HepG2 (cell line): ENCODE measurements at places on chromosomes 1 and 21. TPM values are rescaled to one million over a fixed set of nuclear protein-coding genes. Genes with fewer than 3 reads are reported as not detected.

DNA sequence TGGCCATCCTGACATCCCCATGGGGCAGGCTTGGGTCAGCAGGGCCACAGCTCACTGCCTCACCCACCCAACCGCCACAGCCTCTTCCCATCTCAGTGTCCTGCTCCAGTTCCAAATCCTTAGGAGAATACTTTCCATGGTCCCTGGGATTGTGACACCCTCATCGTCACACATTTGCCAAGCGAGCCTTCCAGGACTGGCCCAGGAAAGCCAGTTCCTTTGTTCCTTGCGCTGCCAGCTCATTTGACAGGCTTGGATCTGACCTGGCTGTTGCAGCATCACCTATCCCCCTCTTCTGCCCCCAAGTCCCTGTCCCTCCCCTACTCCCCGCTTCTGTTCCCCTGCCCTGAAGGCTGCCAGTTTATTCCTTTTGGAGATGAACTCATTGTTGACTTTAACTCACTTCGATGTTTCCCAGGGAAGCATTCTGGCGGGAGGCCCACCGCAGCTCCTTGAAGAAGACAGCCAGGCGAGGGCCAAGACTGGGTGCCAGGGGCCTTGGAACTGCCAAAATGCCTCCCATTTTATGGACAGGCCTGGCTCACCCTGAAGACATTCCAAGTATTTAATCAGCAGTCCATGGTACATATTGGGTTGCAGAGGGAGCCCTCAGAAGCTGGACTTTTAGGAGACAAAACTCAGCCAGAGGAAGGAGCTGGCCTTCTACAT lies 10.2 kb upstream of the GNL2 start:
- peaks cover 7% of the 10 kb centered on the region; the same call in 1 of the 2 replicates for H3K4me1 ChIP-seq
- no peak overlapping the region for H3K4me3 ChIP-seq
- no peaks in the 10 kb centered on the region for H3K36me3 ChIP-seq
- H3K27me3 ChIP-seq = peaks cover 7% of the 10 kb centered on the region

GRCh38 chr1:14549897-14550620 lies 48.4 kb upstream of the KAZN start:
- H3K4me1 ChIP-seq = no peaks in the 10 kb centered on the region
- no peaks in the 10 kb centered on the region for H3K36me3 ChIP-seq
- H3K27ac ChIP-seq = no peak overlapping the region
- peaks cover 3% of the 10 kb centered on the region for H3K27me3 ChIP-seq

GRCh38 chr21:24023402-24023801 lies 1583.9 kb downstream of the MRPL39 start:
- H3K4me1 ChIP-seq = no peaks in the 10 kb centered on the region
- no peak for DNase-seq
- H3K27ac ChIP-seq = no peak overlapping the region
- H3K36me3 ChIP-seq = no peaks in the 10 kb centered on the region
- H3K4me3 ChIP-seq = no peak overlapping the region
- no peaks in the 10 kb centered on the region for H3K27me3 ChIP-seq

The DNALI1 gene
- total RNA-seq = 0.42 and 0.52 TPM in 2 replicates

The TMPRSS3 gene
- 2.8 and 3.5 TPM in 2 replicates for total RNA-seq

DNA sequence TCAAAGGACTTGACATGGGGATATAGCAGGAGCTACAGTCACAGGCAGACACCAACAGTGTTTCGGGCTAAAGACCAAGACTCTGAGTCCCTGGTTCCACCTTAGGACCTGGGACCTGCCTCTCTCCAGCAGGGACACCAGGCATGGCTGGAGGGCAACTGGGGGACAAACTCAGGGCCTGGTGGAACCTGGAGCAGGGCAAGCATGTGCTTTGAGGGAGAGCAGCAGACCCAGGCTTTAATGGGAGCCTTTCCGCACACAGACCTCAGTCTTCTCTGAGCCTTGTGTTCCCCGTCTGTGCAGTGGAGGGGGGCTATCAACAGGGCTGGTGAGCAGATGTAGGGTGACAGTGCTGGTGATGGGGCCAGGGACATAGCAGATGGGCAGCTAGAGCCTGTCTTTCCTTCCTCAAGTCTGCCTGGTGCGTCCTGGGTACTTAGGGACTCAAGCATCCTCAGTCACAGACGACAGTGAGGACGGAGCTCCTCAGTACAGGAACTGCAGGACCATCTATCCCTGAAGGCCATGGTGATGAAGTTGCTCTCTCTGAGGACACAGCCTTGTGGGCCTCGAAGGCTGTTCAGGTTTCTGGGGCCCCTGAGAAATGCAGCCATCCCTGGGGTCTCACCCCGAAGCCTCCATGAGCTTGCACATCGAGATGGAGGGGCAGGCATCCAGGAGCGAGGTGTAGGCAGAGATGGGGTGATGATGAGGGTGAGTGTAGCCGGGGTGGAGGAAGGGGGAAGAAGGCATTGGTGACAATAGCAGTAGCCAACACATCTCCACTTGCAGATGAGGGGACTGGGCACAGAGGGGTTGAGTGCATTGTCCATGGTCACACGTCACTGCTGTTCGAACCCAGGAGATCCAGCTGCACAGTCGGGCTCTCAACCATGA lies 593.4 kb downstream of the PTPRU start:
- no peaks in the 10 kb centered on the region for H3K36me3 ChIP-seq
- no peaks in the 10 kb centered on the region; the same call in none of the 2 replicates for H3K27me3 ChIP-seq
- no peak for DNase-seq
- no peak overlapping the region for H3K4me3 ChIP-seq

The ZNF691 gene
- total RNA-seq = 7.8 and 8.2 TPM in 2 replicates

The FAM72B gene
- 6.7 and 7.6 TPM in 2 replicates for total RNA-seq

- H3K4me1 ChIP-seq = no peaks in the 10 kb centered on the region
- no peaks in the 10 kb centered on the region for H3K27me3 ChIP-seq
- no peak for DNase-seq
These were observed 351.0 kb upstream of the B3GALT2 start for GRCh38 chr1:193537266-193538002.

The PLD5 gene
- total RNA-seq = not detected in 2 replicates

- H3K4me3 ChIP-seq = no peak overlapping the region
- peaks cover 30% of the 10 kb centered on the region; the same call in 2 of the 3 replicates for H3K27me3 ChIP-seq
- no peak for DNase-seq
- H3K4me1 ChIP-seq = peaks cover 16% of the 10 kb centered on the region
- H3K36me3 ChIP-seq = no peaks in the 10 kb centered on the region
These were observed 3.0 kb upstream of the EPHX4 start for GRCh38 chr1:92026806-92027205.

- no peak overlapping the region for H3K27ac ChIP-seq
- no peak overlapping the region for H3K4me3 ChIP-seq
- H3K4me1 ChIP-seq = no peaks in the 10 kb centered on the region
- no peak for DNase-seq
- no peaks in the 10 kb centered on the region for H3K27me3 ChIP-seq
- H3K36me3 ChIP-seq = no peaks in the 10 kb centered on the region
These were observed 142.5 kb downstream of the TNR start for GRCh38 chr1:175600721-175601440.

DNA sequence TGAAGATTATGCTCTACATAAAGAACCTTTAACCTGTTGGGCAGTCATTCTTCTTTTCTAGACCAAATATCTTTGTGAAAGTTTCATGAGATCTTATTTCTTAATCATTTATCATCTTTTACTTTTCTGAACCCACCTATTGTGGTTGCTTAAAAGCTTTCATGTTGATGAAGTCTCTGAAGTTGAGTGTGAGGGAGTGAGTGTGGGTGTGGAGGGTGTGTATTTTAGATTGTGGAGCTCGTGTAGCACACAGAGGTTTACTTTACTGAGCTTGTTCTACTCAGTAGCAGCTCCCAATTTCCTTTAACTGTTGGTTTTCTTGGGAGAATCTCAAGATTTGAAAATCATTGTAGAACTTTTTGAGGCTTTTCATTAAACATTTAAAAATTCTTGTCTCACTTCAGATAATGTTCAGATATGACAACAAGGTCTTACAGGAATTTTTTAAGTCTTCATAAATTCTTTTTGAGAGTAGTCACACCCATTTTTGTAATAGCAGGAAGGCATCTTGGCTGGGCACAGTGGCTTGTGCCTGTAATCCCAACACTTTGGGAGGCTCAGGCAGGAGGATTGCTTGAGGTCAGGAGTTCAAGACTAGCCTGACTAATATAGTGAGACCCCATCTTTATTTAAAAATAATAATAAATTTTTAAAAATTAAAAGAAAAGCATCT lies 17.0 kb downstream of the SRRM1 start:
- H3K36me3 ChIP-seq = peaks cover 29% of the 10 kb centered on the region
- H3K4me1 ChIP-seq = peaks cover 21% of the 10 kb centered on the region
- DNase-seq = no peak
- no peak overlapping the region for H3K4me3 ChIP-seq
- no peaks in the 10 kb centered on the region for H3K27me3 ChIP-seq
- H3K27ac ChIP-seq = no peak overlapping the region

DNA sequence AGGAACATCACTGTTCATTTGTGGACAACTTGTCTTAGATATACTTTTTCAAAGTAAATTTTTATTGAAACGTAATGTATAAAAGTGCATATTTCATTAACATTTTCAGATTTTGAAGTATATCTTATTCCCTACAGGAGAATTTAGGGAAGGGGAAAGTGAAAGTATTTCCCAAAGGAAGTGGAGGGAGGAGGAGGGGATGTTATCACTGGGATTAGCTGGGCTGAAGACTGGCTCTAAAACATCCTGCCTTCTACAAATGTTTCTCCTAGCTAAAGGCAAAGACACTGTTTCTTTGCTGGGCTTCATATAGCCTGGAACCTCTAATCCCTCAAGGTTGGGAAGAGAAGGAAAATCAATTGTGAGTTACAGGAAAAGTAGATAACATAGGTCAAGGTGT lies 7.1 kb upstream of the ZNF697 start:
- H3K27me3 ChIP-seq = 0 out of 2 replicates have a peak, but pooled peaks cover 2% of the 10 kb centered on the region
- 0 out of 2 replicates have a peak, but pooled peaks cover 6% of the 10 kb centered on the region for H3K4me1 ChIP-seq
- H3K4me3 ChIP-seq = no peak overlapping the region
- H3K27ac ChIP-seq = no peak overlapping the region
- DNase-seq = no peak
- H3K36me3 ChIP-seq = no peaks in the 10 kb centered on the region

GRCh38 chr1:216710598-216711333 lies 12.5 kb downstream of the ESRRG start:
- no peak overlapping the region for H3K4me3 ChIP-seq
- no peaks in the 10 kb centered on the region for H3K4me1 ChIP-seq
- no peaks in the 10 kb centered on the region for H3K27me3 ChIP-seq
- H3K27ac ChIP-seq = no peak overlapping the region
- no peaks in the 10 kb centered on the region for H3K36me3 ChIP-seq

The KPRP gene
- not detected in 2 replicates for total RNA-seq

DNA sequence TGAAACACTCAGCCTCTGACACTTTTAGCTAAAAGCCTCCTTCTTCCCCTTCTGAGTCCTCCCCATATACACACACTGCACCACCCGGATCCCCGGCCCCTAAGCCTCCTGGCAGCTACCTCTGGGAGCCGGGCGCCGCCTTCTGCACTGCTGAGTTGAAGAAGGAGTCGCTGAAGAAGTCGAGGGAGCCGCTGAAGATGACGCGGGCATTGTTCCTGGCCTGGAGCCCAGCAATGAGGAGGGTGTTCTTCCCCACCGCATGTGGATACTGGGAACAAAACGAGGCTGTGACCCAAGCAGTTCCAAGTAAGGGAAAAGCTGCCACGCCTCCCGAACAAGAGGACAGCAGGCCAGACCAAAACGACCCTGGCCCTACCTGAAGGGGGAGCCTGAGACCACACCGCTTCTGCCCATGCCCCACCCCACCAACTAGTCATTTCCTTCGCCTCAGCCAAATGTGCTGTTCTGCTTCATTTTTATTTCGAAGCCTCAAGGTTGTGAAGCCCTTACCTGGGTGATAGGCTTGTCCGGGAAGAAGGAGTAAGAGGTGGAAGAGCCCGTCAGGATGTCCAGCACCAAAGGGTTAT lies 7.0 kb downstream of the DDOST start:
- H3K4me3 ChIP-seq = no peak overlapping the region
- peaks cover 28% of the 10 kb centered on the region for H3K4me1 ChIP-seq
- no peaks in the 10 kb centered on the region for H3K27me3 ChIP-seq
- H3K36me3 ChIP-seq = peaks cover 77% of the 10 kb centered on the region
- DNase-seq = no peak

DNA sequence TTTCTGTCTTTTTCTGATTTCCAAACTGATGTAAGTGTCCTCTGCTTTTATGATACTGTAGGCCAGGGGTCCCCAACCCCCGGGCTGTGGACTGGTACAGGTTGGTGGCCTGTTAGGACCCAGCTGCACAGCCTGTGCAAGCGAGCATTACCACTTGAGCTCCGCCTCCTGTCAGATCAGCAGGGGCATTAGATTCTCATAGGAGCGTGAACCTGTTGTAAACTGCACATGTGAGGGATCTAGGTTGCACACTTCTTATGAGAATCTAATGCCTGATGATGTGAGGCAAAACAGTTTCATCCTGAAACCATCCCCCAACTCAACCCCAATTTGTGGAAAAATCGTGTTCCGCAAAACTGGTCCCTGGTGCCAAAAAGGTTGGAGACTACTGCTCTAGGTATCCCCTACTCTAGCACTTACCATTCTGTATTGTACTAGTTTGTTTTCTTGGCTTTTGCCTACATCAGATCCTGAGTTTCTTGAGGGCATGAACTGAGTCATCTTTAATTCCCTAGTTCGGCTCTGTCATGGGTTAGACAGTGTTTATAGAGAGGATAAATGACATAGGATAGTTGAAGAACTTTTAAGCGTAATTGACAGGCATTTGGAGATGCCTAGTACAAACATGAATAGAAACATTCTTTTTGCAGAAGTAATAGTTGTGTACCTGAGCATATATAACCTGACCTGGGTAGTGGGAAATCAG lies 4.1 kb downstream of the ABCD3 start:
- H3K4me3 ChIP-seq = peak overlapping the region; percentile 23
- peaks cover 66% of the 10 kb centered on the region for H3K4me1 ChIP-seq
- no peak for DNase-seq
- H3K27me3 ChIP-seq = no peaks in the 10 kb centered on the region; the same call in 2 of the 3 replicates

DNA sequence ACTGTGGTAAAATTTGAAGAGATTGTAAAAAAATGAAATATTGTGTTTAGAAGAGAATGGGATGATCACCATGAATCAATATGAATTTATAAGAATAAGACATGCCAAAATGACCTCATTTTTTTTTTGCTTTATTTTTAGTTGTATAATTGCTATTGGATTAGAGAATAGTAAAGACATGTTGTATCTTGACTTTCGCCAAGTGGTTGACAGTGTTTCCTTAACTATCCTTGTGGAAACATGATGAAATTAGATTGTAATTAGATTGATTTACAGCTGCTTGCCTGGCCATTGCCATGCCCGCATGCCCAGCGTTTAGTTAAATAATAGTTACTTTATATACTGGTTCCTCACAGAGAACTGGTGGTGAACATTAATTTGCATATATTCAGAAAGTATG lies 154.9 kb downstream of the MAGI3 start:
- H3K4me3 ChIP-seq = no peak overlapping the region
- H3K4me1 ChIP-seq = peaks cover 18% of the 10 kb centered on the region
- DNase-seq = no peak
- no peak overlapping the region for H3K27ac ChIP-seq
- no peaks in the 10 kb centered on the region for H3K27me3 ChIP-seq
- H3K36me3 ChIP-seq = no peaks in the 10 kb centered on the region; the same call in 1 of the 2 replicates

DNA sequence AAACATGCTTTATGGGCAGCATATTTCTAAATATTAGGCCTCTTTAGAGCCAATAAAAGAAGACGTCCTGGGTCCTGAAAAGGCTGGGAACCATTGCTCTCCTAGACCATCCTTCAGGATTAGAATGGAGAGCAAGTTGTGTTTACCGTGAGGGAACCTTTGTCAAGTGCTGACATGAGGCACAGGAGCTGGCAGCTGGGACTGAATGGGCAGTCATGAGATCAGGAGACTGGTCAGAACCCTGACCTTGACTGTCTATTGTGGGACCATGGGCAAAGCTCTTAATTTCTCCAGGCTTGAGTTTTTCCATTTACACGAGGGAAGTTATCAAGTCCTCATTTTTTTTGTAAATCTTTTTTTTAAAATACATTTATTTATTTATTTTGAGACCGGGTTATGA lies 5.2 kb downstream of the PFKFB2 start:
- H3K27ac ChIP-seq = no peak overlapping the region
- no peak for DNase-seq
- H3K4me3 ChIP-seq = no peak overlapping the region
- 0 out of 2 replicates have a peak, but pooled peaks cover 1% of the 10 kb centered on the region for H3K36me3 ChIP-seq

GRCh38 chr1:88311265-88311664 lies 372.8 kb upstream of the PKN2 start:
- H3K27ac ChIP-seq = no peak overlapping the region
- H3K27me3 ChIP-seq = no peaks in the 10 kb centered on the region
- H3K36me3 ChIP-seq = no peaks in the 10 kb centered on the region
- DNase-seq = peak; percentile 2
- H3K4me3 ChIP-seq = no peak overlapping the region
